Omental fat pad (tissue), 4 donors: ENCODE measurements at places on chromosomes 5 and 9. TPM values are rescaled to one million over a fixed set of nuclear protein-coding genes. Genes with fewer than 3 reads are reported as not detected.

DNA sequence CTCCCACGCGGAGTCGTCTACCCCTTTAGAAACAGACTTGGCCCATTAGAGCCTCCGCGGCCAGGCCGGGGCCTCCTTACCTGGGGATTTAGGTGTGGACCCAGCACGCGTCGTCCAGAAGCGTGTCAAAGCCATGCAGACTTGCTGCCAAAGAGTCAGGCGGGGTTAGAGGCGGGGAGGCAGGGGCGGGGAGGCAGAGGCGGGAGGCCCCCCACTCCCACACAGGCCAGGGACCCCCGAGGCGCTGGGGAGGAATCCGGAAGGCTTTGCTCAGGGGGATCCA, 47.1 kb downstream of the HABP4 start:
- no peak for DNase-seq

SLC6A18 gene
- not detected for total RNA-seq

DNA sequence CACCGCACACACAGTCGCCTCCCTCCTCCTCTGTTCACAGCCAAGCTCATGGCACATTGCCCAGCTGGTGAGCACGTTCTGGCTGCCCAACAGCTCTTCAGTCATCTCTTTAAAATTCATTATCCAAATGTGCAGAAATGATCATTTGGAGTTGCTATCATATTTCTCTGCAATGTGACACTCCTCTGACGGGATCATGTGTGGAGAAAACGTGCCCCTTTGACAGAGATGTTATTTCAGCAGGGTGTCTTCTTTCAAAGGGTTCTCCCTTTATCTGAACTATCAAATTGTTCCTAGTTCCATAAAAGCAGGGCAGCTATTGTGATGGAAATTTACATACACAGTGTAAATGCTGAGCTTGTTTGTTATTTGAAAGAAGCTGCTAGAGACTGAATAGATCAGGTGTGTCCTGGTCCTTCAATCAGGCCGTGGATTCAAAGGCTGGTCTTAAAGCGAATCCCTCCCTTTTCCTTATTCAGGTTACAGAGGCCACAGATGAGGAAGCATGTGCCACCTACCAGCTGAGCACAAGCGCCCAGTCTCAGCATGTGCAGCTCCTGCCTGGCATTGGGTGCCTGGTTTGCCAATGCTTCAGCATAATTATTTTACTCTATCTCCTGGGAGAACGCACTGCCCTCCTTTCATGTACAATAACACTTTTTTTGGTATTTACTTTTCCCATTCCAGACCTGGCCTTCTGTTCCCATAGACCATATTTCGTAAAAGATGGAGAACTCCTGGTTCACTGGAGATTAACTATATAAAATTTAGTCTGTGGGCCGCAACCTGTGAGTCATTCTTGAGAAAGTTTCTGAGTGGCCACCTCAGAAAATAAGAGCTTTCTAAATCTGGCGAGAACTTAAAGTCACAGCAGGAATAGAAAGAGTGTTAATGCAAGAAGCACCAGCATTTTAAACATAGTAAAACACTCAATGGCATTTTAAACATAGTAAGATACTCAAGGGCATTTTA, 433.7 kb downstream of the ENC1 start:
- peak; percentile 36 for DNase-seq

DNA sequence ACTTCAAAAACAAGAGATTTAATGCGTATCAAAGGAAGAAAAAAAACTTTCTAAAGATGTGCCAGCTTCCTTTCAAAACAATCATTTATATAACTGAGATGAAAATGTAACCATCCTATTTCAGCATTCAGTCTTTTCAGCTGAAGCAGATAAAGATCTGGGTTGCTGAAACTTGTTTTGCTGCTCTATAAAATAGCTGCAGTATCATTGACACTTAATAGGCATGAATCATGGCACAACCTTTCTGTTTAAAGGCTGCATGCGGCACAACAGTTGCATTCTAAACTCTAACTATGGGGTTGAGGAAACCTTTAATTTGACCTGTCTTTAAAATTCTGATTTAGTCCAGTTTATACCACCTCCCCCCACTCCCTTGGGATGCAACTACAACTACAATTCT, 196.7 kb downstream of the MPDZ start:
- DNase-seq: no peak

DNA sequence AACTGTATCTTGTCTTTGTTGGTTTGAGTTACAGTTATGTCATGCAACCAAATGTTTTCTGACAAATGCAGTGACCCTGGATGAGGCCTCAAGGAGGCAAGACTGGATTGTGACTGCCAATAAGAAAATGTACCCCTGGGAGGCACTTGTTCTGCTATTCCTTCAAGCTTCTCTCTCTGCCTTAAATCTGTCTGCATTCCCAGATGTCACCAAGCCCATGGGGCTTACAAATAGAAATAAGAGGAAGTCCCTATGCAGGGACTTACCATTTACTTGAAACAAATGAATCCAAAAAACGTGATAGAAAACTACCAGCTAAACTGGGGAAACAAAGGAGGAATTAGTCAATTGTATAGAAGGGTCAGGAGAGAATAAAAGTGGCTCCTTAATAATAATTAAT, 8.2 kb upstream of the PARP8 start:
- no peak for DNase-seq
